ENCODE measurements at places on chromosomes 6 and 20.

GRCh38 chr6:39947611-39948068 is 13.4 kb upstream of the MOCS1 start:
- no peak for DNase-seq

- DNase-seq = no peak
These were observed 85.1 kb upstream of the PTPN1 start for GRCh38 chr20:50425076-50425475.

- DNase-seq = no peak
These were observed 1.2 kb downstream of the ARFGAP1 start for GRCh38 chr20:63273635-63274380.

GRCh38 chr6:145187491-145188206 is 547.7 kb downstream of the EPM2A start:
- DNase-seq = no peak

- DNase-seq = no peak
These were observed 86.4 kb downstream of the EDN3 start for GRCh38 chr20:59386809-59387208.

Data from ureter (tissue), 1 donor.